ENCODE measurements at places on chromosomes 3 and 15.

GRCh38 chr3:128794770-128795649 lies 69.0 kb downstream of the RAB7A start:
- DNase-seq = no peak

GRCh38 chr3:21654241-21654640 lies 96.8 kb downstream of the ZNF385D start:
- DNase-seq = no peak

- peak; percentile 72 for DNase-seq
Measured at GRCh38 chr15:64905119-64905831, 6.4 kb upstream of the ANKDD1A start.

- no peak for DNase-seq
Measured at GRCh38 chr3:53828581-53828980, 17.6 kb downstream of the CHDH start.

GRCh38 chr15:40363611-40364010 lies 5.6 kb downstream of the DISP2 start:
- no peak for DNase-seq

GRCh38 chr15:38651328-38652038 lies 86.9 kb upstream of the RASGRP1 start:
- DNase-seq = no peak

GRCh38 chr3:161851941-161852566 lies 355.4 kb downstream of the OTOL1 start:
- no peak for DNase-seq

DNA sequence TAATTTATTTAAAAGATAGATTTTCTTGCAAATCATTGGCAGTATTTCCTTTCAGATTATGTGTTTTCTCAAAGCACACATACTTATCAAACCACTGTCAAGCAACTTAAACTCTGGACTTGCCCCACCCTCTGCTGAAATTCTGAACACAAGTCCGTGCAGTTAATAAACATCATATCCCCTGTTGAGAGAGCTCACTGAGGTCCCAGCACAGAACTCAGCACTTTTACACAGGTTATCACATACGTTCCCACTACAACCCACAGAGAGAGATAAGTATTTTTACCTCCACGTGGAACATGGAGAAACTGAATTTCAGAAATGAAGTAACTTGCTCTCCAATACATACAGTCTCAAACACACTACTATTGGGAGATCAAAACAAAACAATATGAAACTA lies 267.6 kb upstream of the IGF1R start:
- DNase-seq = no peak

DNA sequence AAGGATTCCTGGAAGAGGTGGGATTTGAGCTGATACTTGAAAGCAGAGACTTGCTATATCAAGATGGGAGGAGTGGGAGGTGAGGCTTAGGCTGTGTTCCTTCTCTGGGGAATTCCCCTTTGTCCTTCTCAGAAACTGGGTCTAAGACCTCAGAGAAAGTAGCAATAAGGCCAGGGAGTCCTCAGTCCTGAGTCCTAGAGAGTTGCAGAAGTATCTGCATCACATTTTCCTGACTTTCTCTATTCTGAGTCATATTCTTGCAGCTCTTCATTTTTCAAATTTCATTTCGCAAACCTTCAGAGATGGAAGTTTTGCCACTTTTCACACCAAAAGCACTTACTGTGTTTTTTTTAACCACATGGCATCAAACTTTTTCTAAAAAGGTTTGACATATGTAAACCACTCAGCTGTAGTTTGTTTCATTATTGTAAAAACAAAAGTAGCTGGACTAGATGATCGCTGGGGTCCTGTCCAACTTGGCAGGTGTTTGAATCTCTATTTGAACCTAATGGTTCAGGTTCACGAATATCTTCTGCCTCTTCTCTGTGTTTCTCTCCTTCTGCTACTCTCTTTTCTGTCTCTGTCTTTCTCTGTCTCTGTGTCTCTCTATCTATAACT lies 21.3 kb downstream of the COLQ start:
- no peak for DNase-seq

- DNase-seq = no peak
Measured at GRCh38 chr15:27730868-27731267, 368.2 kb downstream of the OCA2 start.

DNA sequence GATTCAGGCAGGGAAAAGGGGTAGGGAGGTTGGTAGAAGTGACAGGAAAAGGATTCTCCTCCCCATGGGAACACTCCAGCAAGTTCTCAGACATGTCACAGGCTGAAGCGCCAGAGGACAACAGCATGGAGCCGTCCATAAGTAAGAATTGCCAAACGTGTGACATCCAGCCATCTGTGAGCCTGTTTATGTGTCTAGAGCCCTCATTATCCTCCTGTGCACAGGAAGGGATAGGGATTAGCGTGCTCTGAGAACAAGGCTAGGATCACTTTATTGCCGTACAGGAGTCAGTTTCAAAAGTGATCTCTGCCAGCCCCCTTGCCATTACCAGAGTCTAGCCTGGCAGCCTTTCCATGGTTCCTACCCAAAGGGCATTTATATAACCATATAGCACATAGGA lies 549.5 kb downstream of the NTRK3 start:
- no peak for DNase-seq

DNA sequence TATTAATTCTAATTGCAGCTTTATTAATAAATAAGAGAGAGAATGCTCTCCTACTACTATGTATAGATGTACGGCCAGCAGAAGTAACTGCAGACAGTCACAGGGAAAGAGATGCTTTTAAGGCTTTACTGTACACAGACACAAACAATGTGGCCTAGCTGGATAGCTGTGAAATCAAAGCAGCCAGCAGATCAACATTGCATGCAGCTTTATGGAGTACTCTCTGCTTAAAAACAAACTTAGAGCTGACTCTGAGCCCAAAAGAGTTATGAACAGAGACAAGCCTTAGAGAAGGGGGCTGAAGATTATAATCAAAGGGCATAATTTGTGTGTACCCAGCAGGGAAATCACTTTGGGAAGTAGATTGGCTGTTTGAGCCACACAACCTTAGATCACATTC lies 47.2 kb downstream of the CADM2 start:
- DNase-seq = no peak

DNA sequence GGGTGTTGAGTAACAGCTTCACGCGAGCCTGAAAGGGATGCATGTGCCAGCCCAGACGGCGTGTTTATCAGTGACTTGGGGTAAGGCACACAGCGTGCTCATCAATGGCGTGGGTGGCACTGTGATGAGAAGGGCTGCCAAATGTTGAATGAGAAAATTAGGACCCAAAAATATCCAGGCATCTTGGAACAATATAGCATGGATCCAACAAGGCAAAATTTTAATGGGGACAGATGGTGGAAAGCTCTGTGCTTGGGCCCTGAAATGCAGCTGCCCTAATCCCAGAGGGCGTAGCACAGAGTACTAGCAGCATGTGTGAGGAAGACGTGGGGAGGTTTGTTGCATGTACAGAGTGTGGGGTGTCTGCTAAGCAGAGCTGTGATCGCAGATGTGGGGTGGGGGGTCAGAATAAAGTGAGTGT lies 48.9 kb downstream of the SSUH2 start:
- no peak for DNase-seq

- DNase-seq = no peak
Measured at GRCh38 chr15:70302360-70302759, 204.6 kb upstream of the TLE3 start.

GRCh38 chr15:60840306-60840702 lies 361.4 kb upstream of the ICE2 start:
- no peak for DNase-seq

DNA sequence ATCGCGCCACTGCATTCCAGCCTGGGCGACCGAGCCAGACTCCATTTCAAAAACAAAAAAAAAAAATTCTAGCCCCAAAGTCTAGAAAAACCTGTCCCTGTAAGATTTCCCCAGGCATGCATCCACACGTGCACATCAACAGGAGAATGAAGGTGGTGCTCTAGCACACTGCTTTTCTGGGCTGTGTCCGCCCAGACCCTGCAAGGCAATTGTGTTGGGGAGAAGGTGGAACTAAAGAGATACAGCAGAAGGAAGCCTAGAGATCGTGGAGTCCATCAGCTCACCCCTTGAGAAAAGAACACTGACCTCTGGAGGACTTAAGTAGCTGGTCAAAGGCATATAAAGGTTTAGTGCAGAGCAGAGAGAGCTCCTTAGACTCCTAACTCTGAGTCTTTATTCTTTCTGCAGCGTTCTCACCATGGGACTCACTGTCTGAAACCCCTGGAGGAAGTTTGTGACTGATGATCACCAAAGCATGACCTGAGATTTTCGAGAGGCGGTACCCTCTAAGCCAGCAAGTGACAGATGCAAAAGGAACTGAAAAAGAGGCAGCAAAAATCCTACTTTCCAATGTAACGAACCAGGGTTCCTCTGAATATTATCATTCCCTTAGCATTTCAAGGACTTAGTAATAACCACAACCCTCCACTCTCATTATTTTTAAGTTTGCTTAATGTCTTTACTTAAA lies 179.8 kb downstream of the MEX3B start:
- DNase-seq = no peak

DNA sequence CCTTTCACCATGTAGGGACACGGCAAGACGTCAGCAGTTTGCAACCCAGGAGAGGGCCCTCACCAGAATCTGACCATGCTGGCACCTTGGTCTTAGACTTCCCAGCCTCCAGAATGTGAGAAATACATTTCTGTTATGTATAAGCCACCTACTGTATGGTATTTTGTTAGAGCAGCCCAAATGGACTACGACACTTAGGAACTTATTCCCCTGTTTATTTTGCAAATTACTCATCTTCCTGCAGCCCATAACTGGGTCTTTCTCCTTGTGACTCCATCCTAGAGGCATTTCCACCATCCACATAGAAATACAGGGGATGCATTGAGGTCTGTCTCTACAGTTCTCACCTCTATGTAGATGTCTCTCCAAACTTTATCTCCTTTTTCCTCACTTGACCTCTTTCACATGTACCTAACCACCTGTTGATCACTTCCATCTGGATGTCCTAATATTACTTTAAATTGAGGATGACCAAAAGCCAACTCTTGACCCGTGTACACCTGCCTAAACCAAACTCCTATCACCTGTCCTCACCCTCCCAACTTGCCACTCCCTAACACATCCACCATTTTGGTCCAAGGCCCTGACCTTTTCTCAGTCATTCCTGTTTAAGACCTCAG lies 406.0 kb upstream of the WNT5A start:
- no peak for DNase-seq

DNA sequence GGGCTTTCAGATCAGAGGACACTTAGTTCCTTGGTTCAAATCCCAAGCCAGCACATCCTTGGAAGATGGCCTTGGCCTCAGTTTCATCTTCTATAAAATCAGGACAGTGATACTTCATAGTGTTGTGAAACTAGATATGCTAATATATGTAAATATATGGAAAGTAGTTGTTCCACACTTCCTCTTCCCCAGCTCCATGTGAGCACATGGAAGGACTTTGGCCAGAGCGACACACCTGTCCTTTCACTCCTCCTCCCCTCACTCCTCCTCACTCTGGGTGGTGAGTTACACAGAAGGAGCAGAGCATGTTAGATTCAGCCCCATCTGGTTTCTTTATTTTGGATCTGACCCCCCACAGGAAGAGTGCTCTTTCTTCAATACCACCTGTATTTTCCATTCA lies 65.2 kb downstream of the MTHFS start:
- no peak for DNase-seq

DNA sequence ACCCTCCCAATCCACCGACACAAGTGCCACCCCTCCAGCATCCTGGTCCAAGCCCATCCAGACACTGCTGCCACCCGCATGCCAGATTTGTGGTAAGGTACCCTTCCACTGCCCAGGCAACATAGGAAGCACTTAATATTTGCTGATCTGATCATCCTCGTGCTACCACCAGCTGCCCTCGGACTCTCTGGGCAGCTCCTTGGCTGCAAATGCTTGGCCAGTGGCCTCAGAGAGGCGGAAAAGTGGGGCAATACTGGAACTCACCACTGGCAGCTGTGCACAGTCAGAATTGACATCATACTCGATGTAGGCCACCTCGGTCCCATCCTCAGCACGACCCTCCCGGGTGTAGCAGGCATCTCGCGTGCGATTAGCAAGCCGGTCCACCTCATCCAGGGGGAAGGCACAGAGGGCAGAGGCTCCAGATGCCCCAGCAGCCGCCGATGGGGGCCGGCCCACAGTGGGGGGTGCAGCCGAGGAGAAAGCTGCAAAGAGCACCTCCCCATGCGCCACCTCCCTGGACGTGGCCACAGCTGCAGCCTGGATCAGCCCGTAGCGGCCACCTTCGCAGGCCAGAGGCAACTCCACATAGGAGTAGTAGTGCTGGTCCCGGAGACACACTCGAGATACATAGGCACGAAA lies 6.5 kb downstream of the PLXNB1 start:
- no peak for DNase-seq

Measured in stimulated activated CD4-positive, alpha-beta T cell treated with anti-CD3 and anti-CD28 coated beads, Interleukin-1b, Interleukin-23, amount 100 ng/mL, for 24 hours (primary cell).